ENCODE measurements at places on chromosomes 16 and 17.

GRCh38 chr17:45101883-45102811 lies 30.2 kb downstream of the PLCD3 start:
- ATAC-seq = no peak

DNA sequence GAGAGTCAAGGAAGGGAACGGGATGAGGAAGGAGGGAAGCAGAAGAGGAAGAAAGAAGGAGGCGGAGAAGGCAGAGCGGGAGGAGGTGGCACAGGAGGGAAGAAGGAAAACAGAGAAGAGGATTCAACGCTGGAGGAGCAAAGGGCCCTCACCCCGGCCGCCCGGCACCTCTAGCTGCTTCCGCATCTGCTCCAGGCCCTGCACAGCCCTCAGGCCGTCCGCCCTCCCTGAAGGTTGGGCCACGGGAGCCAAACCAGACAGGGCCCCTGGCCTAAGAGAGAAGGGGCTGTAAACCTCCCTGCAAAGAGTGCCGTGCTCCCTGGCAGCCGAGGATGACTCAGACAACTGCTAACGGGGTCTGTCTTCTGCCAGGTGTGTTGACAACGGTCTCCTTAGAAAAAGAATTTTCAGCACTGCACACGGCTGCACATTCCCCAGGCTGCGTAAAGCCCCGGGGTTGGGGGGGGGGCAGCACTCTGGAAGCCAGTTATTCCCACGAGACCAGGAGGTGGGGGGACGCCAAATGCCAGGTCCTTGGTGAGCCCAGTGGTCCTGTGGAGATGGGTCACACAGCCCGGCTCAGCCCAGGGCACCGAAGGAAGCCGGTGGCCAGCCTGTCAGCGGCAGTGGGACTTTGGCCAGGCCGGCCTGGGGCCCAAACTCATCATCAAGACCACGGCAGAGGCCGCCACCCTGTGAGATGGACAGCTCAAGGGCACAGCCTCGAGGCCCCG lies 29.1 kb downstream of the MRM3 start:
- no peak for ATAC-seq

DNA sequence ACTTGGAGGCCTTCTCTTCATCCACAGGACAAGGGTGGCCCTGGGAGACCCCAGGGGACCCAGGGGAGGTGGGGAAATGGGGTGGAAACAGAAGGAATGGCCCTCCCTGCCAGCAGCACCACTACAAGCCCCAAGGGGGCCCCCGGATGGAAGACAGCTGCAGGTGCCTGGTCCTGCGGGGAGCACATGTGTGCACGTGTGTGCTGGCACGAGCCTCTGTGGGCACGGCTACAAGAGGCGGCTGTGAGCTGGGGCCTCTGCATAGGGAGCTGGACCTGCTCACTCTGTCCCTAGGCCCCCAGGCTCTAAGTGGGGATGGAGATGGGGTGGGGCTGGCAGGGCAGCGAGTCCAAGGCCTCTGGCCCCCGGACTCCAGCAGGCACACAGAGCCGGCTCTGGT lies 13.2 kb upstream of the AATK start:
- ATAC-seq = no peak

DNA sequence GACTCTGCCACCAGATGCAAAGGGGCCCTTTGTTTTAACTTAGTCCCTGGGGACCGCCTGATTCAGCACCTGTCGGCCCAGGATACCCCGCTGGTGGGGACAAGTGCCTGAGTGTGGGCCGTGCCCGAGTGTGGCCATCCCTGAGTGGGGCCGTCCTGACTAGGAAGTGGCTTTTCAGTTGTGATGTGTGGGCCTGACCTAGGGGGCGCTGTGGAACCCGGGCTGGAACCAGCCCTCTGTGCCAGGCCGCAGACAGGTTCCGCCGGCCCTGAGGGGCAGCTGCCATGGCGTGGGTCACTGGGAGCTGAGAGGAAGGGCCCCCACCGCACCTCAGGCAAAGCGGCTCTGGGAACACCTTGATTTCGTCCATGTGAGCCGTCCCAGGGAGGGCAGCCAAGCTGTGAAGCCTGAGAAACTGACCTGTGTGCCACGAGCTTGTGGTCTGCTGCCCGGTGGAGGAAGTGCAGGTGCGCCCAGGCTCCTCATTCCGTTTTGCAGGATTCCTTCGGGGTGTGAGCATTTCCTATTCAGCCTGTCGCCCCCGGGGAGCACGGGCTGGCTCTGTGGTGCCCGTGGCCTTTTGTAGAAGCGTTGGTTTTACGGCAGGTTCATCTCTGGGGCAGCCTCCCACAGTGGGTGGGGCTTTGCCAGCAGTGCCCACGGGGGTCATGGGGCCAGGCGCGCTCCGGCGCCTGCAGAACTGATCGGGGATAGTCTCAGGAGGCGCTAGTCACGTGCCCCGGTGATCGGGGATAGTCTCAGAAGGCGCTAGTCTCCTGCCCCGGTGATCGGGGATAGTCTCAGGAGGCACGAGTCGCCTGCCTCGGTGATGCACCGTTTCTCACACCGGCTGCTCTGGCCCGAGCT lies 5.3 kb downstream of the RPL13 start:
- peak; percentile 43 for ATAC-seq

- no peak for ATAC-seq
Observed at GRCh38 chr16:57512296-57513001, 23.9 kb downstream of the CCDC102A start.

GRCh38 chr16:87119748-87120147 lies 197.4 kb downstream of the C16orf95 start:
- no peak for ATAC-seq

DNA sequence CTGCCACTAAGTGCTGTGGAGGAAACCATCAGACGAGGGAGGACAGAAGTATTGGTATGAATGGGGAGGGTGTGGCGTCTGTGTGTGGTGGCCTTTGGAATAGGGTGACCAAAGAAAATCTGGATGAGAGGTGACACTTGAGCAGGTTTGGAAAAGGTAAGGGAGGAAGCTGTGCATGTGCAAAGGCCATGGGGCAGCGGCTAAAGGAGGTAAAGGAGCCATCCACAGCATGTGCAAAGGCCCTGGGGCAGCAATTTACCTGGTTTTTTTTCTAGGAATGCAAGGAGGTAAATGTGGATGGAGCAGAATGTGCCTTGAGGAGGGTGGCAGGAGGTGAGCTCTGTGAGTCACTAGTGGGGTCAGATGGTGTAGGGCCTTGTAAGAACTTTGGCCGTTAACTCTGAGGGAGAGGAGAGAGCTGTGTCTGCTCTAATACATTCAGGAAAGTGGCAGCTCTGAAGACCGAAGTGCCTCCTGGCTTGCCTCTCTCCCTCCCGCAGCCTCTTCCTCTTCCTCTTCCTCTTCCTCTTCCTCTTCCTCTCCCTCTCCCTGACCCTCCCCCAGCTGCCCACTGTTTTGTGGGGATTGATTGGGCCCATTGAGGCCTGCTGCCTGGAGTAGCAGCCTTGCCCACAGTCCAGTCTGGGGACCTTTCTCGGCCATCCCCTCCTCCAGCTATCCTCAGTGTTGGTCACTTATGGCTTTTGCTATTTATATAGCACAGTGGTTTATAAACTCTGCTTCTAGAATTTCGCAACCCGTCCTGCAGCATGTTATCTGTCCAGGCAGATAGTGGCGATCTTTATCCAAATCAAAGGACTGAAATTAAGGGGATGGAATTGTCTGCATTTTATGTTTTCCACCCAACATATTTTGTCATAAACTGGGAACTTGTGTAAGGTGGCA lies 38.7 kb downstream of the CMIP start:
- no peak for ATAC-seq

DNA sequence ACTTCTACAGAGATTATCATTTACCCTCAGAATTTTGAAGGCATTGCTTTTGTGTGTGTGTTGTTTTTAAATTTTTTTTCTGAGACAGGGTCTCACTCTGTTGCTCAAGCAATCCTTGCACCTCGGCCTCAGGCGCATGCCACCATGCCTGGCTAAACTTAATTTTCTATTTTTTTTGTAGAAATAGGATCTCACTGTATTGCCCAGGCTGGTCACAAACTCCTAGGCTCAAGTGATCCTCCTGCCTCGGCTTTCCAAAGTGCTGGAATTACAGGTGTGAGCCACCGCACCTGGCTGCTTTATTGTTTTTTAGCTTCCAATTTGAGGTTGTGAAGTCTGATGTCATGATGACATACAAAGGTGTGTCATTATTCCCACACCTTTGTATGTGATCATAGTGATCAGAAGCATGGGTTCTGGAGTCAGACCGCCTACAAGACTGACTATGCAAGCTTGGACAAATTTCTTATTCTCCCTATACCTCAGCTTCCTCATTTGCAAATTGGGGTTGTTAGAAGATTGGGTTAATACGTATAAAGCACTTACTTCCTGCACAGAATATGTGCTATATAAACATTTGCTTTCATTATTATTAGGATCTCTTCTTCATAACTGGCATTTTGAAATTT lies 5.8 kb downstream of the SEPHS2 start:
- no peak for ATAC-seq

DNA sequence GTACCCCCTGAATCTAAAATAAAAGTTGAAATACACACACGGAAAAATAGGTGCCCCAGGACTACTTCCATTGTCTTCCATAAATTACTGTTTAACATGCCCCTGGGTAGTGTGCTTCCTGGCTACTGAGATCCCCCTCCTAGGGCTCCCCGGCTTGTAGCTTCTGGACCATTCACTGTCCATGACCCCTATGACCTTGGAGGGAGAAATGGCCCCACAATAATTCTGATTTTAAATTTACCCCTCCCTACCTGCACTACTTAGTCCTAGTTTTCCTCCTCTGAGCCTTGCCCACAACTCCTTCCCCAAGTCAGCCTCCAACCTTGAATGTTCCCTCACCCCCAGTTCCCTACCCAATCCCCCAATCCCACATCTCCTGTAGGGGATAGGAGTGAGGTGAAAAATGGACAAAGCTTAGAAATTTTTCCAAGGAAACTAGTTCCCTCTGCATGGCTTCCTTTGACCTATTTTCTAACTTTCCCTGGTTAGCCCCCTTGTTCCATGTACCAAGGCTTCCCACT lies 9.5 kb upstream of the MSL1 start:
- ATAC-seq = no peak

DNA sequence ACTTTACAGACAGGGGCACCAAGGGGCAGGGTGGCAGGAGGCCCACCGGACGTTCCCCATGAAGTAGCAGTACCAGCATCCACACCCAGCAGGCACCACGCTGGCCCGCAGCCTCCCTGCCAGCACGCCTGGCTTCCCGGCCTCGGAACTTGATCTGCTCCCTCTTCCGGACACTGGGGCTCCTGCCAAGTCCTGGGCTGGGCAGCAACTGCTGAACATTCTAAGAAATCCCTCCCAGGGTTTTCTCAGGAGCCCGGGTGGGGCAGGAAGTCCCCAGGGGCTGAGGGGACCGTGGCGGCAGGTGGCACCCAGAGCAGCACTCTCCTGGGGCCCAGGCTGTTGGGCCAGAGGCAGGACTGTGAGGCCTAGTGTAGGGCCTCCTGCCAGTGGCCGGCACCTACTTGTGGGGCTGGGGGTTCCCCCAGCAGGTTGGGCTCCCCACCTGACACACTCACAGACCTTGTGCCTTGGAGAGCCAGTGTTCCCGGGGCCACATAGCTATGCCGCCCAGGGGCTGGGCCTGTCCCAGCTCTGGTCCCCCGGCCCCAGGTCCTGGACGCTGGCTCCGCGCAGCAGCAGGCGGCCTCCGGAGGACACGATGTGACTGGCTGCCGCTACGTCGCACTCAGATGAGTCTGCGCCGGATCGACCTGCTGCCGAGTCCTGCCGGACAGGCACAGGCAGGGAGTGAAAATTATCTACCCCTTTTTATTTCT lies 86.2 kb upstream of the CBX4 start:
- ATAC-seq = peak; percentile 14

DNA sequence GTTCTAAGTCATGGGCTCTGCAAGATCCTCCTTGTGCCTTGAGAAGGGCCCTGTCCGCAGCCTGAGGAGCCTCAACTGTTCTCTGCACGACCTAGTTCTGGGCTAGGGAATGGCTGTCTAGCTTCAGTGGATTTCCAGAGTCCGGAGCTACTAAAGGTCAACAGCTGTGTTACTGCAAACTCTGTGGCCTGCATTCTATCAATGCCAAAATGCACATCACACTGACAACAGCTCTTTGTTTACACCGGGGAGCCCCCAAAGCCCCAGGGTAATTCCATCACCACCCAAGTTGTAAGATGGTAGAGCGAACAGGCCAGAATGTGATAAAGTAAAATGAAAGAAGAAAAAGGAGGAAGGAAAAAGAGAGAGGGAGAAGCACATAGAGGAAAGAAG lies 610.2 kb downstream of the MAF start:
- ATAC-seq = no peak

DNA sequence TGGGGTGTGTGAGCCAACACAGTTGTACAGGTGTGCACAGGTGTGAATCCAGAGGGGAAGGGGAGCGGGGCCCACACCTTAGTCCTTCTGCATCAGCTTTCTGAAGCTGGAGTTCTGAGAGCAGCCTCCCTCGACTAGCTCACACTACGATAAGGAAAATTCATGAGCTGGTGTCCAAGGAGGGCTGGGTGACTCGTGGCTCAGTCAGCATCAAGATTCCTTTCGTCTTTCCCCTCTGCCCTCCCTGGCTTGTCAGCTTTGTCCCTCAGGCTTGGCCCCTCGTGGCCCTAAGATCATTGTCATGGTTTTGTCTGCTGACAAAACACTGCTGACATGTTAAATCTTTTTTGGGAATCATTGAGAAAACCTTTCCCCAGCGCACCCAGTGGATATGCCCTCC lies 47.5 kb downstream of the OR1D5 start:
- ATAC-seq = no peak

DNA sequence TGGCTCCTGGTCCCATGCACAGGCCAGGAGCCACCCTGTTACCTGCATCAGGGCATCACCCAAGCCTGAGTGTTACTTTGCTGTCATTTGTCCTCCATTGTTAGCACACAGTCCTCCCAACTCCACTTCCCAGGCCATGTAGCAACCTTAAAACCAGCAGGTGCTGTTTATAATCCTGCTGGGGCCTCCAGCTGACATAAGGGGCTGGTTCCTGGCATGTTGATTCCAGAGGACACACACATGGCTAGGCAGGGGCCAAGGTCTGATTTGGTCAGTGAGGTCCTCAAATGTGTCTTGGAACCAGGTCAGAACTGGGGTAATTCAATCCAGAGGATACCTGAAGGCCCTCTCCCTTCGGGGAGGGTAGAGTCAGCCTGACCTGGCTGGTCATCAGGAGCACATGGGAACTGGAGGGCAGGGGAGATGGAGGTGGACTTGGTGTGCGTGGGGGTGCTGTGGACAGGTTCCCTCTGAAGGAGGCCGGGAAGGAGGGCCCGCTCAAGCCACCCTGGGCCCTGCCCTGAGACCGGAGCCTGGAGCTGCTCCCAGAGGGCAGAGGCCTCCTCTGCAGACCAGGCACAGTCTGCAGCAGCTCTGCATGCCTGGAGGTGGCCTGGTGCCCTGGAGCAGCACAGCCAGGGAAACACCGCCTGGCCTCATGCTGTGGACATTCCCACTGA lies 6.6 kb downstream of the ADORA2B start:
- no peak for ATAC-seq
